ENCODE measurements at places on chromosomes 4 and X.

DNA sequence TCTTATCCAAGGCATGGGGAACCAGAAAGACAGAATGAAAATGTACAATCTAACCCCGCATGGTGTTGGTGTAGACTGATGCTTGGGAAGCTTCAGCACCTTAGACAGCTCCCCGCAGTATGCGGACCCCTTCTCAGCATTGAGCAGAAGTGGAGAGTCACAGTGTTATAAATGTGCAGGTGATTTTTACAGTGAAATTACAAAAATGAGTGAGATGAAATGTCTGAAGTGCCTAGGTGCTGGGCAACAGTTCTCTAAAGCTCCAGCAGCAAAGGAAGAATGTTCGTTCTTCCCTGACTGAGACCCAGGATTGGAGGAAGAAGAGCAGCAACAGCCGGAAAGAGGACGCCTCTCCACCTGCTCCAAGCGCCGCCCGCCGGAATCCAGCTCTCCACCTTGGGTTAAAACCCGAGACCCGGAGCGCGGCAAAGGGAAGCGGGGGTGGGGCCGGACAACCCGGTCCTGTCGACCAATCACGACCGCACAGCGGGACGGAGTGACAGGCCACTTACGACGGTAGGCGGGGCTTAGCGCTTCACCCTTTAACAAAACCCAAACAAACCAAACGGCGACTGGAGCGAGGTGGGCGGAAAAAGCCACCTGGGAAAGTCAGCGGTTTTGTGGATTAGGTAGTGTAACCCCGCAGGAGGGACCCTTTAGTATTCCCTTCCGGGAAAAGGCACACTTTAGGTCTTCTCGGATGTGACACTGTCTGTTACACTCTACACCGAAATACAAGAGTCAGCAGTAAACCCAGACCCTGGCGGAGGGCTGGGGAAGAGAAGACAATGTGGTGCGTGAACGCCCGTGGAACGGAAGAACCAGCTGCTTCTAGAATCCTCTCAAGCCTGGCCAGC, at the start of gene GLRA3:
Gene GLRA3, minus strand, starts transcription at position 403 of the 857 bp plus-strand sequence. CDS start 436 bp downstream, outside the sequence.
- DNase-seq = no peak

DNA sequence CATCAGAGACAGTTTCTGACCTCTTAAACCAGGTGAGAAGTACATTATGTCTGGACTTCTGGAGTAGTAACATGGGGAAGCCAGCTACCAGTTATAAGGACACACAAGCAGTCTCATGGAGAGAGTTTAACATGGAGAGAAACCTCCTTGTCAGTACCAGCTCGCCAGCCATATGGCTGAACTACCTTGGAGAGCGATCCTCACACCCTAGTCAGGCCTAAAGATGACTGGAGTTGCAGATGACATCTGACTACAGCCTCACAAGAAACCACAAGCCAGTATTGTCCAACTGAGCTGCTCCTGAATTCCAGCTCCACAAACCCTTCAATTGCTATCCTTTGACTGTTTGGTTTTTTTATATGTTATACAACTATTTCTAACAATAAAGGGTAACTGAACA, 49.8 kb downstream of the PDHA2 start:
- no peak for DNase-seq

DNA sequence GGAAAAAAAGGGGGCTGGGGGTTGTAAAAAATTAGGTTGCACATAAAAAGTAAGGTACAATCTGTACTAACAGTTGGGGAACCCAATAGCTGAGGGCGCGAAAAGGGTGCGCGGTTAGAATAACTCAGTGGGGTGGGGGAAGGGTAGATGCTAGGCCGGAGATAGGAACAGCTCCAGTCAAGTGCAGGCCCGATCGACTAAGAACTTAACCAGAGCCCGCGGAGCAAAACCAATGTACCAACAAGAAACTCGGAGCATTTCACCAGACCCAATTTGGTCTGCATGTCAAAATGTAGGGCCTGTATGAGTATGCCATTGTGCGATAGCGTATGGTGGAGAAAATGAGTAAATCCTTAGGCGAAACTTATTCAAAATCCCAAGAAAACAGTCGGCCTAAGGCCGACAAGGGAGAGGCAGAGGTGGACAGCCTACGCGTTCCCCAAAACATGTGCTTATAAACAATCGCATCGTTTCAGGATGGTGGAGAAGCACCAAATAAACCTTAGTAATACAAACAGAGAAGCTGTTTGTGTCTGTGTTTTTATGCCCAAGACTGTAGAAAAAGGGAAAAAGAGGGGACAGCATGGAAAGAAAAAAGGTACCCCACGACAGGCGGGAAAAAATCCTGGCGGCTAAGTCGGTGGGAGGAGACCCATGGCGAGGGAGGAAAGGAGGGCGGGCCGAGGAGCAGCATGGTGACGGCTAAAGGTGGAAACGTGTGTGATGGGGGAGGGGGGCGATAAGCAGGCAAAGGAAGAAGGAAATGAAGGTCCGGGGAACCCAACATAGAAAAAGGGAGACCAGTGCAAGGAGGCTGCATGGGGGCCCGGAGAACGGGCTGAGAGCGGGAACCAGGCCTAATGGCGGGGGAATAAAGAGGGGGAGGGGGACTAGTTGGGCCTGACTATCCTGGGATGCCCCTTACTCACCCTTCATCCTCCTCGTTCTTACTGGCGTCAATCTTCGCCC, 990 bp downstream of the HNRNPD start:
- DNase-seq = peak; percentile 31

DNA sequence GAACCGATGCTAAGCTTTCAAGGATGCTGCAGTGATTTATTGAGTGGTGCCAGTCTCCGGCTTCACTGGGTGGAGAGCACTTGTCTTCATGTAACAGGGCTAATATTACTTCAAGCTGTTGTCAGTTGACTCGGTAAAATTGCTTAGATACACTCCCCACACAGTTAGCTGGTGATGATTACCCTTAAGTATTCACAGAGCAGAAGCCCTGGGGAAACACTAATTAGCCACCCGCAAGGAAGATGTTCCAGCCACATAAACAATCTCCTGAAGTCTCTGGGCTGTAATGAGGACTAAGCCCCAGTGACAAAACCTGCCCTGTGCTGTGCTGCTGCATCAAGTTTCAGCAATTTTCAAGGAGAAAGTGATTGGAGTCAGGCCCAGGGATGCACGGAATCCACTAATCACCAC, 37.3 kb upstream of the GK2 start:
- DNase-seq = no peak

DNA sequence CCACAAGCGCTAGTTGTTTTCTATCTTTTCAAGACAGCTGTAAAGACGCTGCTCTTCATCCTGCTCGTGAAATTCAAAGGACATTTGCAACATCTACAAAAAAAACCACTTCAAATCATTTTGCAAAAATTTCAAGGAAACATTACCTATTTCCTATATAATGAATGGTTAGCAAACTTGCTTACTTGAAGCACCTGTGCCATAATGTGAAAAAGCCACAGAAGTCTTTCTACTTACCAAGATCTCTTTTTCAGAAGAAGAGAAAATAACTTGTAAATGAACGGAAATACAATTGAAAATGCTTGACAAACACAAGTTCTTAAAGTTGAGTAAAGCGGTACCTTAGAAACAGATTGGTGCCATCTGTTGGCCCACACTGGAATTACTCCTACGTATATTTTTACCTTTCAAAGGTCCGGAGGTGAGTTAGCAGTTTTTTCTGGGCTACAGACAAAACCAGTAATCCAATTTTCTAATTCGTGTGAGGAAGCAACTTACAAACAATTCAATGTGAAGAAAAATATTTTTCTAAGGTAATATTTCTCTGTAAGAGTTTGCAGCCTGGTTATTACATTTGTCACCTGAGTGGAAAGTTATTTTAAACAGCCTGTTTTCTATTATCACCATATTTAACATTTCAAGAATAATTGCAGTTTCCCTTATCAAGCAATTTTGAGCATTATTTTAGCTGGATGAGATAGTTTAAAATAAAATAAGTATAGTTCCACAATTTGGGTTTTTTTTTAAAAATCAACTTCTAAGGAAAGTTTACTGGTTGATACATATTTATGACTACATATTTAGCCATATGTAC, at the start of gene TLR6:
Gene TLR6, minus strand, starts transcription at position 294 of the 814 bp plus-strand sequence. CDS start 27,344 bp downstream, outside the sequence.
- no peak for DNase-seq

DNA sequence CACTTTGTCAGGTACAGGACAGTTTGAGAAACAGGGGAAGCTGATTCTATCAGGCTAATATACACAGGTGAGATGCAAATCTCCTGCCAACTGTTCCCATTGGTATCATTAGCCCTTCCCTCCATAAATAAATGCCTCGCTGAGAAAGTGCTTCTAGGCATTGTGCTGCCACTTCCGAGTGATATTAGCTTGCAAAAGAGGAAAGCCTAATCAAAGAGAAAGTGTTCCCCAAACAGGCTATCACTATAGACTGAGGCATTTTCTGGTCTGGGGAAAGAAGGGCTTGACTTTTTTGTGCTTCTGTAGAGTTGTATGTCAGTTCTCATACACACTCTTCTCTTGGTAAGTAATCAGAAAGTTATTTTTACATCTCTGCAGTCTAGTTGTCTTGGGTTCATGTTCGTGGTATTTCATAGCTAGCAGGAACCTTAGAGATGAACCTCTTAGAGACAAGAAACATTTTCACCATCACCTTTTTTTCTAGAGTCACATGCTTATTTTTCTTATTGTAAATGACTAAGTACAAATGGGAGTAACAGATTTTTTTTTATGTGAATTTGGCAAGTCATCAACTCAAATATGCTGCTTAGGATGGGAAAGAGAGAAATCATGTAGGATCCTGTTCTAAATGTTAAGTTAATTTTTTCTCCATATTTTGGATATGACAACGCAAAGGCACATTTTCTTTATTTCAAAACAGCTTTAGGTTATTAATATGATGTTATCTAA, 1009.8 kb downstream of the ADGRL3 start:
- no peak for DNase-seq

Measured in SIG-M5 (cell line).